Muscle of arm (tissue), 14 donors: ENCODE measurements at places on chromosomes 2 and 18.

- DNase-seq = no peak
Measured at GRCh38 chr2:172021074-172021931, 21.6 kb downstream of the METAP1D start.

DNA sequence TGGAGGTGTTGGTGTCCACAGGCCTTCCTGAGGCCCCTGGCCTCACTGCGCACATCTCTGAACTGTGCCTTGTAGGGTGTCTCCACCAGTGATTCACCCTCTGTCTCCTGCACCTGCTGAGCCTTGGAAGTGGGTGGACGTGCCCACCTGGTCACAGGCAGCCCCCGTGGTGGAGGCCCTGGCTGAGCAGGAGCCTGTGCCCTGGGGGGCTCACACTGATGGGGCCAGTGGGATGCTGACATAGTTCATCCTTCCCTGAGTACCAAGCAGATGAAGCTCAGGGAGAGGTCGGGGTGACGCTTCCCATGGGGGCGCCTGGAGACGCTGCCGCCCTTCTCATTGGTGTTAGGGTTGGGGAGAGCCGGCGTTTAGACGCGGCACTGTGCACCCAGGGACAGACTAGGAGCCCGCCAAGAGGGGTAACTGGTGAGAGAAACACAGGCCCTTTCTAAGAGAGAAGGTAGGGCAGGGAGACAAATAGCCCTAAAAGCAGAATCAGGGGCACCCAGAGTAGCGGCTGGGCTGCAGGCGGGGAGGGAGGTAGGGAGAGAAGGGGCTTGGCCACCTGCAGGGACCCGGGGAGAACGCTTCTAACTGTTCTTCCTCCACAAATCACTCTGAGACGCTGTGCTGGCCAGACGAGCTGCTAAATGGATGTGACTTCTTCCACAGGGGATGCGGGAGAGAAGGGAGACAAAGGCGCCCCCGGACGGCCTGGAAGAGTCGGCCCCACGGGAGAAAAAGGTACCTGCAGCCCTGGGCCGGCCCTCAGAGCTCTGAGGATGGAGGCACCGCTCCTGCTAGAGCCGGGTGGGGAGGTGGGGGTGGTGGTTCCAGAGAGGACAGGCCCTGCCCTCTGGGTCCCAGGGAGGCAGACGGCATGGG, 18.0 kb downstream of the COLEC11 start:
- DNase-seq = no peak

DNA sequence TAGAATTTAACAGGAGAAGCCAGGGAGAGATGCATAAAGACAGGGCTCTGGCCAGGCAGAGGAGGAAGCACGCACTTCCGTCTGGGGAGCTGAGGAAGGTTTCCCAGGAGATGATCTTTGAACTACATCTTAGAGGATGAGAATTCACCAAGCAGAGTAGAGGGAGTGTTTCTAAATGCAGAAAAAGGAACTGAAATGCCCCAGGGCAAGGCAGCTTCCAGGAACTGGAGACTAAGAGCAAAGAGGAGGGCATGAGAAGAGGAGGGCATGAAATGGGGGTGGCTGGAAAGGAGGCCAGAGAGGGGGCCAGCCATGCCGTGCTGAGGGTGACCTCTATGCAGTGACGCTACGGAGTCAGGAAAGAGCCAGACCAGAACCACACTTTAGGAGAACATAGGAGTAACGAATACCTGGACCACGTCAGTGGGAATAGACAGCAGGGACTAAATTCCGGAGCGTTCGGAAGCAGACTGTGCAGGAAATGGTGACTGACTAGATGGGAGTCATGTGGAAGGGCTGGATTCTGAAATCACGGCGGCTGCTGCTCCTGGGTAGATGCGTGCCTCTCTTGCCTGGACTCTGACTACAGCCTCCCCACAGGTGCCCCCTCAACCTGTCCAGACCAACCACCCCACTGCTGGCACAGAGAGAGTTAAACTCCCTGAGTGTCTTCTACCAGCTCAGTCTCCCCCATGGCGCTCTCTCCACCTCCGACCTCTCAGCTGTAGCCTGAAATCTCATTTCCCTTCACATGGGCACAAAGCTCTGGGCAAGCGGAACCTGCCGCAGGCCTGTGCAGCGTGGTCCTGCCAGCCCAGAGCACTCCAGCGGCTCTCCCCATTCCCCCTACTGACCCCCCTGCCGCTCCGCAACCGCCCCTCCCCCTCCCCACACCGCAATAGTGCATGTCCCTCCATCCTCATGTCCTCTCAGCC, 87.0 kb upstream of the RTN4 start:
- no peak for DNase-seq

- DNase-seq = no peak
Measured at GRCh38 chr2:20352230-20352578, 1.6 kb upstream of the PUM2 start.

DNA sequence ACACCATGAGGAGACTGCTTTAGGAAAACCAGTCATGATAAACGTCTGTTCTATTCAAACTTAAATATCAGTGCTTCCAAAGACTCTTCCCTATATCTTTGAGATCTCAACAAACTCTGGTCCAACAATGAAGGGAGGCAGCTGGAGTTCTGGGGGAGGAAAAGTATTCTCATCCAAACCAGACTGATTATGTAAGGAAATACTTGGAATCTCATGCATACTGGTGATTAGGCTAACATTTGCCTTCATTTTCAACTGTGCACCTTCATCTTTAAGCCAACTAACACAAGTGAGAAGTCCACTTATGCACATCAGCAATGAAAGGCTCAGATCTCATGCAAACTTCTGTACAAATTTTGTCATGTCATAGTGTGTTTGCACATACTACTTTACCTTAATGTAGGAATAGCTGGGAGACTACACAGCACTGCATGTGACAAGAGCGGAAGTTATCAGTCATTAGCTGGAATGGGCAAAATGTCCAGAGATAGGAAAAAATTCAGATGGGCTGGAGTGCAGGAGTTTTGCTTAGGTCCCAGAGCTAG, 67.5 kb upstream of the STK17B start:
- DNase-seq = no peak

- DNase-seq = no peak
Measured at GRCh38 chr18:35861367-35862118, 110.9 kb upstream of the RMP24 start.

DNA sequence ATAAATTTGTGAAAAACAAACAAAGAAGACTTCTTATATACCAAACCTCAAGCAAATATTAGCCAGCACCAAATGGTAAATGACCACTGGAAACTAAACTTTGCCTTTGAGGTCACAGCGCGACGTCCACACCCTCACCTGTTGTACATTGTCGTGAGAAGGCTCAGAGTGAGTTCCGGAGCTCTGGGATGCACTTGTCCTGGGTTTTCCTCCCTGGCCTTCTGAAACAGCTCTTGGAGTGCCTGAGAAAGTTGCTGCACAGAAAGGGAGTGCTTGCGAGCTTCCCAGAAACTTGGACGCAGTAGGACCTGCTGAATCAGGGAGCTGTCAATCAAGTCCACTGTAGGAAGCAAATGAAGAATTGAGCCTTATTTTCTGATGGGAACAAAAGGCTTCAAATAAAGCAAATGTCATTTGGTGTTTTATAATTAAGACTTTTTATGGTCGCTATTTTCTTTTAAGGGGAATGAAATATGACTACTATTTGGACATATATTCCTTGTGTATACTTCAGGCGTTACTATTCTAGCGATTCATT, 11.0 kb downstream of the DYTN start:
- no peak for DNase-seq

DNA sequence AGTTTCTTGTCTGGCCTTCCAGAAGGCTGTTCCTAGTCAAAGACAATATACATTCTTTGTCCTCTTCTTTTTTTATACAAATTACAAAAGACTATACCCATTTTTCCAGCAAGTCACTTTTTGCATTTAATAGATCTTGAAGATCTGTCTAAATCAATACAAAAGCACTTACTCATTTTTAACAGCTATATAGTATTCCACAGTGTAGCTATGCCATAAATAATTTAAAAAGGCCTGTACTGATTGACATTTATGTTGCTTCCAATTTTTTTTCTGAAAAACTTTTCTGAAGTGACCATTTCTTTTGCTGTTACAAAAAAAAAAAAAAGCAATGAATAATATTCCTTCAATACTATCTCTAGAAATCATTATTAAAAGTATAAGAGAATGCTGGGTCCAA, 30.3 kb upstream of the HNRNPLL start:
- DNase-seq = no peak

DNA sequence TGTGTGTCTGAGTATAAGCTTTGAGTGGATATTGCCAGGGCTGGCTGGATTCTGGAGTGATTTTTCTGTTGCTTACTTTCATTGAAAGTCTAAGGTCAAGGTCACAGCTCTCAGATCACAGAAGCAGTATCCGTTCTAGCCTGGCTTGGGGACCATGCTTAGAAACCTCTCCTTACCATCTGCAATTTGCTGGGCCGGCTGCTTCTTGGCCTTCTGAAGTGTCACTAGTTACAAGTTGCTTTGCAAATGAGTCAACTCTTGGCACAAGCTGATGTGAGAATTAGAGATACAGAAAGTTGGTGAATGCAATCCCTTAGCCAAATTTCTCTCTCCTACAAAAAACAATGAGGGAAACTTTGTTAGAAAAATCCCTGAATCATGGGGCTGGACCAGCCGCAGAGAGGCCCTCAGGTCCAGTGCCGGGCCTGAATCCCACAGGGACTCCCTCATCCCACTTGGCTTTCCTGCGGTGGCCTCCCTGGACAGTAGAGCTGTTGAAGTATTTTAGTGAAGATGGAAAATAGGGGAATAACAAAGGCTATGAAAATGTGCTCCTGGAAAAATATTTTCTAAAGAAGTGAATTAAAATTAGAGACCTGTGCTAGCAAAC, 92.7 kb upstream of the CNGA3 start:
- DNase-seq = no peak

DNA sequence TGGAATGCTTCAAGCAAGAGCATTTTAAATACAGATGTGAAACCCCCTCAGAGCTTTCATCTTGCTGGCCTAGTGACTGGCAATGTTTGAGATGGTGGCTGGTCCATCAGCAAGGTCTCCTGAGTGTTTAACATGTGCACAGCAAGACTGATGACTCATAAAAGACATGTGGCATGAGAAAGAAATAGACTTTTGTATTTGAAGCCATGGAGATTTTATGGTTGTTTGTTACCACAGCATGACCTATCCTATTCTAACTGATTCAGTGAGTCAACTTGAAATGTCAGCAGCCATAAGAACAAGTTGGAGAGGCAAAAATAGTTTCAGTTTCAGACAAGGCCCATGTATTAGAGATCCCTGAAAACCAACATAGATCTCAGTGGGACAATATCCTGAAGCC, 154.7 kb upstream of the LYPD1 start:
- no peak for DNase-seq

DNA sequence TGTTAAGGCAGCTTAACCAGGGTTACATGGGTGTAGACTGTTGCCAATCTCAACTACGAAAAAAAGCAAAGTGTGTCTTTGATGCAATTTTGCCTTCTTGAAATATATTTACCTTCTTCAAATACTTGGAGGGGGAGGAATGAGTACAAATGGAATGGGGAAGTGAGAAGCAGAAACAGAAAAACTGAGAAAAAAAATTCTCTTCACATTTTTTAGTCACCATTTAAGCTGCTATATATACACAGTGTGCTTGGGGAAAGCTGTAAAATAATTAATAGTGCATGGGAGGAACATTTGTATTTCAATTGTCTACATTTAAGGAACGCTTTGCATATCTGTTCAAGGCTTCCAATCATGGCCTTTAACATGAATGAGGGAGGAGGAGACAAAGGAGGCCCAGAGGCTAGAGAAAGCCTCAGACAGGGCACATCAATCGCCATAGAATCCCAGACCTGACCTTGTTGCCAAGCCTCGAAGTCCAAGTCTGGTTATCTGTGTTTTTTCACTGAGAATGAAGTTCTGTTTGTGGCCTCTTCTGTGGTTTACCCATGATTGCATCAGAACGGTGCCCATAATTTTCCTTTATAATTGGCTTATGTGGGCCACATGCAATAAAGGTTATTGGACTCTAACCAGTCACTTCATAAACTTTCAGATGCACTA, 158.6 kb downstream of the PIK3C3 start:
- DNase-seq = no peak
